ENCODE measurements at places on chromosomes 11 and 22.

- H3K27me3 ChIP-seq: no peaks in the 10 kb centered on the region
- no peak overlapping the region for H3K4me3 ChIP-seq
- DNase-seq: no peak
- no peak overlapping the region for H3K27ac ChIP-seq
- H3K4me1 ChIP-seq: no peaks in the 10 kb centered on the region
These were observed 20.7 kb downstream of the SPON1 start for GRCh38 chr11:13983081-13983751.

DNA sequence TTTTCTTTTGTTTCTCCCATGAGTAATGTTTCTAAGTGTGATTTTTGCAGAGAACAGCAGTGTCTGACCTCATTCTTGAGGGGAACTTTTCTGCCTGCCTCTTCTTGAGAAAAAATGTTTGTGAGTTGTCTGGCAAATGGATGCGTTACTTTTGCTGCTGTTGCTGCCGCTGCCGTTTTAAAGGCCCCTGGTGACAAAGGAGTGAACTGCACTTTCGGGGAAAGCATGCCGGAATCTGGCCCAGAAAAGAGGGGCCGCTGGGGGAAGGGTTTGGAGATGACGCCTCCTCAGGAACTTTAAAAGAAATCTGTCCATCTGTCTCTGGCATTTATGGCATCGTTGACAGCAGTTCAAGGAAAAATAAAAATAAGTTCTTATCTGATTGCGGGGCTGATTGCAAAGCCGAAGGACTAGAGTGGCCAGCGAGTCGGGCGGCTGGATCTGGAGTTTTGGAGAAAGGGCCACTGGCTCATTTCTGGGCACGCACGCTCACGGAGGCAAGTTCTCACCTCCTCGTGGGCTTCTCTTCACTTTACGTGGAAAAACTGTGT, 16.5 kb downstream of the ZBTB16 start:
- H3K4me1 ChIP-seq: peaks cover 8% of the 10 kb centered on the region
- no peak overlapping the region for H3K4me3 ChIP-seq
- DNase-seq: peak; percentile 71
- no peak overlapping the region for H3K27ac ChIP-seq
- no peaks in the 10 kb centered on the region for H3K36me3 ChIP-seq

GRCh38 chr11:69241075-69241740, 52.7 kb upstream of the MYEOV start:
- no peaks in the 10 kb centered on the region for H3K36me3 ChIP-seq
- no peak overlapping the region for H3K4me3 ChIP-seq
- H3K4me1 ChIP-seq: no peaks in the 10 kb centered on the region
- H3K27me3 ChIP-seq: no peaks in the 10 kb centered on the region
- no peak overlapping the region for H3K27ac ChIP-seq

DNA sequence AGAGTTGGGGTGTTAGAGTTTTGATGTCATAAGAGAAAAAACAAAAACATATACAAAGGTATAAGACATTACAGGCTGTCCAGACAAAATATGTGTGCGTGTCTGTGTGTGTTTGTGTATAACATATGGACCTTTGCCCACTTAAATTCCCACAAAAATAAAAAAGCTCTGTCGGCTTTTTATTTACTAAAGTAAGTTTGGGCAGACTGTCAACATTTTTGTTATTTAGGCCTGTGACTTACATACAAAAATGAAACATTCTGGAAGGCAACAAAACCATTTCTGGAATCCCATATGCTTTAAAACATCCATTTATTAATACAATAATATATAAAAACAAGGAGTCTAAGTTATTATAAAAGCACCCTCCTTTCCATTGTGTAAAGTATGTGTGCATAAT, 960.1 kb upstream of the FAT3 start:
- H3K36me3 ChIP-seq: no peaks in the 10 kb centered on the region
- no peaks in the 10 kb centered on the region for H3K4me1 ChIP-seq
- no peak for DNase-seq

DNA sequence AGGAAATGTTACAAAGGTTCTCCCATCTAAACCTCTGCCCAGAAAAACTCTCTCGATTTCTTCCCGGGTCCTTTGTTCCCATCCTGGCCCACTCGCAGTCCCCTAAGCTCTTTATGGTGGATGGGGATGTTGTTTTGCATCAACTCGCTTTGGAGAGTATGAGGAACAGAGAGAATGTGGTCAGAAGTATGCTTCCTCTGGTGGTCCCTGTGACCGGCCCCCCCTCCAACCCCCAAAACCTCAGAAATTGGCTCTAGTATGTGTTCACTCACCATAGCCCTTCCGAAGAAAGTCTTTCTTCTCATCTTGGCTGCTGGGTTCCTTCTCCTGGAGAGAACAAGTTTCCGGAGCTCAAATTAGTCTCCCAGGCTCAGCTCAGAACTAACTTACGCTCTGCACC, 54.4 kb downstream of the GRAMD1B start:
- peaks cover 2% of the 10 kb centered on the region for H3K4me1 ChIP-seq
- H3K27ac ChIP-seq: no peak overlapping the region
- H3K27me3 ChIP-seq: no peaks in the 10 kb centered on the region
- no peak overlapping the region for H3K4me3 ChIP-seq
- DNase-seq: no peak

DNA sequence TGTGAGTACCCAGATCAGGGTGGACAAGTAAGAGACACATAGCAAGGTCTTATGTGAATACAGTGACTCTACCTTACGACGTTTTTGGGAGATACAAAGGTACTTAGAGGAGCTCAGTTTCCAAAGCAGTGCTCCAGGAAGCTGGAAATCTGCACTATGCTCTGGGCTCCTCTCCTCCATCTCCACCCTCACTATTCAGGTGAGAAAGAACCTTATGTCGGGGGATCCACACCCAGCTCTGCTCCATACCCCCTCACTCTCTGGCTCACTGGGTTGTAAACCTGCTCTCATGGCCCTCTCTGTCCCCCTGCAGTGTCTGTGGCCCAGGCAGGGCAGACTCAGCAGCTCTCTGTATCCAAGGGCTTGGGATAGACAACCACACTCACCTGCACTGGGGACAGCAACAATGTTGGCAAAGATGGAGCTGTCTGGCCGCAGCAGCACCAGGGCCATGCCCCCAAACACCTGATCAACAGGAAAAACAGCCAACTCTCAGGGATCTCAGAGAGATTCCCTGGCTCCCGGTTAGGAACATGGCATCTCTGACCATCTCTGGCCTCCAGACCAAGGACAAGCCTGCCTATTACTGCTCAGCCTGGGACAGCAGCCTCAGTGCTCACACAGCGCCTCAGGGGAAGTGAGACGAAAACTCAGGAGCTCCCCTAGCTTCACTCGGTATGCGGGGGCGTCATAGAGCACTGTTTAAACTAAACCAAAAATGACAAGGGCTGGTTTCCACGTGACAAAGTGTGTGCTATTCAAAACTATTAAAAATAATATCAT, 60.9 kb upstream of the TOP3B start:
- no peak for DNase-seq
- H3K27ac ChIP-seq: no peak overlapping the region
- H3K36me3 ChIP-seq: no peaks in the 10 kb centered on the region
- H3K27me3 ChIP-seq: peaks cover 67% of the 10 kb centered on the region

GRCh38 chr11:127273593-127274327, 273.2 kb upstream of the KIRREL3 start:
- no peaks in the 10 kb centered on the region for H3K27me3 ChIP-seq
- DNase-seq: no peak
- H3K36me3 ChIP-seq: no peaks in the 10 kb centered on the region
- H3K4me3 ChIP-seq: no peak overlapping the region
- H3K4me1 ChIP-seq: peaks cover 4% of the 10 kb centered on the region

GRCh38 chr11:2411446-2412305, 11.1 kb downstream of the TSSC4 start:
- H3K27me3 ChIP-seq: no peaks in the 10 kb centered on the region
- no peak overlapping the region for H3K4me3 ChIP-seq
- DNase-seq: no peak
- no peaks in the 10 kb centered on the region for H3K4me1 ChIP-seq

DNA sequence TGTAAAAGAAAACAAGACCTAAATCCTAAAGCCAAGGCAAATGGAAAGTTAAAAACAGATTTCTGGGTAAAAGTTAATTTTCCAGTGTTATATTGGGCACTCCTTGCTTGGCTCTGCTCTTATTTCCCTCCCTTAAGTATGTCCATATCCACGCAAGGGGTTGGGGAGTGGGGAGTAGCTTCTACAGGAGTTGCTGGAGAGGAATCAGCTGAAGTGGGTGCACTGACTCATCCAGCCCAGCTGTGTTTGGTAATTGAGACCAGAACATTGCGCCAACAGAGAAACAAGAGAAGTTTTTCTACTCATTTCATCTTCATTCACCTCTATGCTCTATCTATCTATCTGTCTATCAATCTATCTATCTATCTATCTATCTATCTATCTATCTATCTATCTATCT, 298.4 kb upstream of the PDGFD start:
- no peak overlapping the region for H3K4me3 ChIP-seq
- H3K4me1 ChIP-seq: no peaks in the 10 kb centered on the region
- H3K27me3 ChIP-seq: no peaks in the 10 kb centered on the region
- no peak overlapping the region for H3K27ac ChIP-seq
- no peaks in the 10 kb centered on the region for H3K36me3 ChIP-seq

GRCh38 chr11:8110396-8110795, 29.4 kb downstream of the TUB start:
- no peaks in the 10 kb centered on the region for H3K4me1 ChIP-seq
- peaks cover 42% of the 10 kb centered on the region for H3K36me3 ChIP-seq
- no peaks in the 10 kb centered on the region for H3K27me3 ChIP-seq
- no peak overlapping the region for H3K27ac ChIP-seq
- H3K4me3 ChIP-seq: no peak overlapping the region

GRCh38 chr22:22755778-22756100, 111.3 kb downstream of the GGTLC2 start:
- no peaks in the 10 kb centered on the region for H3K36me3 ChIP-seq
- no peak for DNase-seq

DNA sequence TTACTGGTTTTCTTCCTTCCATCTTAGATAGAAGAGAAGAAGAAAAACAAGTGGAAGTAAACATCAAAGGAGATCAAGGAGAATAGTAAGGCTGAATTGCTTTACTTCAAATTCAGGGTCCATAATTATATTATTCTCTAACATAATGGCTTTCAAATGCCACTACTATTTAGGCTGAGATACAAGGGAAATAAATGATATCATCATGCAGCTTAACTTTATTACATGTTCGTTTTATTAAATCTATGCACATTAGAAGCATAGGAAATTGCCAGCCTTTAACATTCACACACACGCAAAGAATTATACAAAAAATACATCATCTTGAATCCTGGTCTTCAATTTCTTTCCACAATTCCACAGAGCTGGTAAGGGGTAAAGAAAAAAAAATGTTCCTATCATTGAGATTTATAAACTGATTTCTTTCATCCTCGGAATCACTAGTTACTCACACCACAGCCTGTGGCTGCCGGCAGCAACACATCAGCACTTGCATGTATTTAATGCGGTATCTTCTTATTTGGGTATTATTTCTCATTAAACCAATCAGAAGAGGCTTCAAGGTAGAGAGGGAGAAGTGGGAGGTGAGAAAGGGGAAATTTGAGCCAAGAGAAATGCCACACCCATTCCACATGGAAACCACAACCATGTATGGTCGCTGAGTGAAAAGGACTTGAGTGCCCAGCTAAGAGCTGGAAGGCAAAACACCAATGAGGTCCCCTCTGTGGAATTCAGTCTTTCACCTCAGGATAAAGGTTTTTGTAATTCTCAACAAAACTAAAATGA, 26.3 kb downstream of the SYTL2 start:
- peaks cover 3% of the 10 kb centered on the region for H3K36me3 ChIP-seq
- H3K27me3 ChIP-seq: no peaks in the 10 kb centered on the region
- no peak for DNase-seq
- H3K27ac ChIP-seq: no peak overlapping the region

GRCh38 chr22:50529897-50530579, at the start of gene TYMP:
TYMP (minus strand) TSS chr22:50530012; CDS start chr22:50529709, 303 bp downstream.
- peak; percentile 41 for DNase-seq
- no peaks in the 10 kb centered on the region for H3K36me3 ChIP-seq
- no peak within 1 kb of the TSS for H3K27ac ChIP-seq
- no peaks in the 10 kb centered on the region for H3K4me1 ChIP-seq
- peak within 1 kb of the TSS; percentile 77 for H3K4me3 ChIP-seq

DNA sequence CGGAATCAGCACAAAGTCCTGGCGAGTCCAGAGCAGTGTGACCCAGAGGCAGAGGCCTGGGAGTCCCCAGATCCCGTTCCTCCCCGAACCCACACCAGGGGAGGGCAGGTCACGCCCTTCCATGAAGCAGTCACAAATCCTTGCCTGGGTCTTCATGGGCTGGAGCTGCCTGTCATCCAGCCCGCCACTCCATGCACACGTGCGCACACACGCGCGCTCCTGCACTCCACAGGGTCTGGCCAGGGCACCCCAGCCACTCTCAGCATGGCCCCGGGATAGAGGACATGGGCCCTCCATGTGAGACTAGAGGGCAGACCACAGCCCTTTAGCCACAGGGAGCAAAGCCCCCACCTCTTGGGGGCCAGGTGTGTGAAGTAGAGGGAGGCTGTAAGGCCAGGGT, 5.7 kb upstream of the TNFRSF13C start:
- no peaks in the 10 kb centered on the region for H3K4me1 ChIP-seq
- no peak for DNase-seq
- H3K36me3 ChIP-seq: peaks cover 14% of the 10 kb centered on the region
- H3K27me3 ChIP-seq: no peaks in the 10 kb centered on the region
- H3K27ac ChIP-seq: no peak overlapping the region

- H3K27ac ChIP-seq: no peak overlapping the region
- no peaks in the 10 kb centered on the region for H3K27me3 ChIP-seq
- DNase-seq: no peak
- H3K4me3 ChIP-seq: peak overlapping the region; percentile 87
- no peaks in the 10 kb centered on the region for H3K4me1 ChIP-seq
- H3K36me3 ChIP-seq: peaks cover 19% of the 10 kb centered on the region
These were observed 924 bp upstream of the FADD start for GRCh38 chr11:70201882-70202861.

GRCh38 chr11:83773950-83774880, 488.0 kb upstream of the CCDC90B start:
- H3K27me3 ChIP-seq: no peaks in the 10 kb centered on the region
- H3K27ac ChIP-seq: no peak overlapping the region
- H3K4me1 ChIP-seq: no peaks in the 10 kb centered on the region
- DNase-seq: no peak

DNA sequence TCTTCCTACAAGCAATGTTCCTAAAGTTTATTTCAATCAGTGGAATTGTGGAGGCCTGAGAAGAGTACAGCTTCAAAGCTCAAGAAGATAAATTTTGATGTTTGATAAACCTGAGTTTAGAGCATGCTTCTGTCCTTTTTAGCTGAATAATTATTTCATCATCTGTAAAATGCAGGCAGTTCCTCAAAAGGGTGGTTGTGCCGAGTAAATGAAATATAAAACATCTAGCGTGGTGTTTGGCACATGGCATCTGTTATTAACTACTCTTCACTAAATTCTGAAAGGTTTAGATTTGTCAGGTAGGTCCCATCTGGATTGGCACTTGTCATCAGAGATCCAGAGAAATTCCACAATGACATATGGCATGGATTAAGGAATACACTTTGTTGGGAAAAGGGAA, 155.1 kb downstream of the DDX10 start:
- H3K4me1 ChIP-seq: no peaks in the 10 kb centered on the region
- no peak for DNase-seq
- H3K4me3 ChIP-seq: no peak overlapping the region
- H3K36me3 ChIP-seq: no peaks in the 10 kb centered on the region

Measured in H9 (cell line).